ENCODE measurements at places on chromosomes 11 and 22. TPM values are rescaled to one million over a fixed set of nuclear protein-coding genes. Genes with fewer than 3 reads are reported as not detected.

MGAT3 gene
- 22.4 TPM for polyA plus RNA-seq

P4HA3 gene
- 1.0 TPM for polyA plus RNA-seq

TECTA gene
- 3.2 TPM for polyA plus RNA-seq

LRRC56 gene
- 3.5 TPM for polyA plus RNA-seq

TUBA8 gene
- 3.9 TPM for polyA plus RNA-seq

MMP27 gene
- not detected for polyA plus RNA-seq

A4GALT gene
- polyA plus RNA-seq = 16.8 TPM

GGTLC3 gene
- polyA plus RNA-seq = 0.18 TPM
